Subcutaneous adipose tissue (tissue), 4 donors: ENCODE measurements at places on chromosomes 13 and 19. TPM values are rescaled to one million over a fixed set of nuclear protein-coding genes. Genes with fewer than 3 reads are reported as not detected.

Gene SCGB2B2
- total RNA-seq, result 3.1 TPM

Gene SIGLEC12
- not detected for total RNA-seq

Gene MTIF3
- total RNA-seq, result 138 TPM

Gene ZNF230
- total RNA-seq, result 1.9 TPM

Gene N4BP2L1
- 25.9 TPM for total RNA-seq

Gene ZNF492
- total RNA-seq, result 0.19 TPM

Gene URAD
- not detected for total RNA-seq

Gene NLRP7
- not detected for total RNA-seq

Gene ZNF433
- total RNA-seq, result 2.9 TPM

Gene ALOX5AP
- total RNA-seq, result 72.7 TPM

Gene SOX21
- not detected for total RNA-seq

Gene RUBCNL
- total RNA-seq, result 4.1 TPM

Gene ZNF581
- total RNA-seq, result 6.4 TPM

Gene KLF2
- total RNA-seq, result 70.6 TPM

Gene FREM2
- total RNA-seq, result 0.19 TPM

Gene CRX
- not detected for total RNA-seq

Gene CNFN
- 7.3 TPM for total RNA-seq

Gene COX7A1
- 75.5 TPM for total RNA-seq

Gene COL5A3
- total RNA-seq, result 20.1 TPM

Gene C19orf44
- total RNA-seq, result 5.1 TPM

Gene ATXN8OS
- total RNA-seq, result not detected

Gene TUBA3C
- not detected for total RNA-seq

Gene NTF4
- total RNA-seq, result not detected

Gene NKPD1
- total RNA-seq, result not detected

Gene SYCN
- total RNA-seq, result not detected

Gene MBD3L4
- total RNA-seq, result not detected

Gene CLPTM1
- total RNA-seq, result 86.1 TPM

Gene FPR1
- total RNA-seq, result 25.3 TPM

Gene IGFL1
- total RNA-seq, result not detected

Gene LIM2
- not detected for total RNA-seq

Gene ZNF568
- total RNA-seq, result 13.8 TPM

Gene SPRY2
- 68.5 TPM for total RNA-seq

Gene OR7C1
- not detected for total RNA-seq

Gene NANOS3
- total RNA-seq, result not detected

Gene GRWD1
- 26.7 TPM for total RNA-seq

Gene ZNF69
- total RNA-seq, result 10.3 TPM
